ENCODE measurements at places on chromosomes 6 and 20. TPM values are rescaled to one million over a fixed set of nuclear protein-coding genes. Genes with fewer than 3 reads are reported as not detected.

GRCh38 chr6:43714311-43715055 lies 26.9 kb upstream of the MRPS18A start:
- no peaks in the 10 kb centered on the region for H3K36me3 ChIP-seq
- H3K27me3 ChIP-seq: no peaks in the 10 kb centered on the region

DNA sequence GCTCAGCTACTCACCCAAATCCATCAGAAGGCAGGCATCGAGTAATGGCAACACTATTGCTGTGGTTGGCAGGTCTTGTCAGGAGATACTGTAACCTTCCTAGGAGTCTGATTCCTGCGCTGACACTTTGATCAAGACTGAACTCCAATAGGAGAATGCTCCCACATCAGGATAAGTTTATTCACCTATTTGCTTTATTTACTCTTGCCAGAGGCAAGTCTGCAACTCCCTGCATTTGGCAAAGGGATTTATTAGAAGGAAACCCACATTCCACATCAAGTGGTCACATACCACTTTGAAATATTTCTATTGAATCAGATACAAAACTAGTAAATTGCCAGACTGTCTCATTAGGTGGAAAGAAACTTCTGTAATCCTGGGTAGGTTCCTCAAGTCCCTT lies 43.5 kb downstream of the ZFAND3 start:
- no peak for DNase-seq
- H3K27ac ChIP-seq: no peak overlapping the region
- no peaks in the 10 kb centered on the region for H3K36me3 ChIP-seq
- H3K4me1 ChIP-seq: no peaks in the 10 kb centered on the region

DNA sequence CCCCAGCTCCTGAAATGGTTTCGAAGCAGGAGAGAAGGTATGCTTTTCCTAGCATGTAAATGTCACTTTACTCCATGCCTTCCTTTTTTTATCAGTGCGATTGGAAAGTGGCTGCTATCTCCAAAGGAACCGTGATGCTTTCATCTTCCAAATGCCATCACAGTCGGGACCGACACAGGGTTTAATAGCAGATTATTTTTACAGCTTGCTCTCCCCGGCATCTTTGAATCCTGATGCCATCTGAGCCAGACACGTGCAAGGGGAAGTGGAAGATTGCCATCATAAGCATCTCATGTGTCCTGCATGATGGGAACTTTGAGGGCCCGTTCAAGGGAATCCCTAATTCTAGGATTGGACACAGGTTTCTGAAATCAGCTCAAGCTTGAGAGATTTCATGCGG lies 253.4 kb upstream of the KCNG1 start:
- H3K4me1 ChIP-seq: no peaks in the 10 kb centered on the region
- H3K4me3 ChIP-seq: no peak overlapping the region
- no peaks in the 10 kb centered on the region for H3K27me3 ChIP-seq
- DNase-seq: no peak
- H3K27ac ChIP-seq: no peak overlapping the region
- H3K36me3 ChIP-seq: no peaks in the 10 kb centered on the region

SSTR4 gene
- total RNA-seq: not detected

- H3K36me3 ChIP-seq: no peaks in the 10 kb centered on the region
- H3K27me3 ChIP-seq: no peaks in the 10 kb centered on the region
- H3K4me3 ChIP-seq: no peak overlapping the region
- DNase-seq: no peak
These were observed 29.0 kb upstream of the DSN1 start for GRCh38 chr20:36802326-36803222.

TBC1D22B gene
- total RNA-seq: 8.8 TPM

SCUBE3 gene
- total RNA-seq: under 0.01 TPM

DNA sequence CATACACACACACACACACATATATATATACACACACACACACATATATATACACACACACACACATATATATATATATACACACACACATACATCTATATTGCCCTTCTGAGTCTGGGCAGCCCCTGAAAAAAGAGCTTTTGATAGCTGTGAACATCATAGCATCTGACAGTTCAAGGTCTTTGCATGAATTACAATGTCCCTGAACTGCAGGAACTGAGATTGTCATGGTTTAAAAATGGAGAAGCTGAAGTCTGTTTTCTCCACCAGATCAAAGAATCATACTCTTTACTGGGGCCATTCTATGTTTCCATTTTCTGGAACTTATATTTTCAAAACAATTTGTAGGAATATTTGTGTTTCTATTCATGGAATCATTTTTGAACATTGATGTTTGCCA lies 189.8 kb downstream of the ZDHHC14 start:
- H3K4me1 ChIP-seq: no peaks in the 10 kb centered on the region
- no peak overlapping the region for H3K4me3 ChIP-seq
- no peaks in the 10 kb centered on the region for H3K36me3 ChIP-seq
- no peaks in the 10 kb centered on the region for H3K27me3 ChIP-seq
- H3K27ac ChIP-seq: no peak overlapping the region

DNA sequence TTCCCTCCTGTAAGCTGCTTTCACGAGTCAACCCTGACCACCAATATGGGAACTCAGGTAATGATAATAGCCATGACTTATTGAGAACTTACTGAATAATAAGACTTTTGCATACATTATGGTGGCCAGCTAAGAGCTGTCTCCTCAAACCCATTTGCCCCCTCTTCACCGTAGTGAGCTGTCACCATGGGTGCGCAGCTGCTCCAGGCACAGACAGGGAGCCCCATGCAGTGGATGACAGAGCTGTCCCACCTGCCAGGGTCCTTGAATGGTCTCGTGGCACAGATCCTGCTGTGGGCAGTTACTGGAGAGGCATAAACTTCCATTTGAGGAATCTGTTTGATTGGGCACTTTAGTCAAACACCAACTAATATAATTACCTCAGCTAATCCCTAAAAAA lies 1.9 kb downstream of the SLC22A16 start:
- H3K27me3 ChIP-seq: no peaks in the 10 kb centered on the region
- H3K4me1 ChIP-seq: no peaks in the 10 kb centered on the region
- DNase-seq: no peak
- no peak overlapping the region for H3K4me3 ChIP-seq
- H3K36me3 ChIP-seq: no peaks in the 10 kb centered on the region
- H3K27ac ChIP-seq: no peak overlapping the region

- no peaks in the 10 kb centered on the region for H3K36me3 ChIP-seq
- no peaks in the 10 kb centered on the region for H3K4me1 ChIP-seq
- DNase-seq: no peak
- H3K27me3 ChIP-seq: no peaks in the 10 kb centered on the region
- no peak overlapping the region for H3K4me3 ChIP-seq
These were observed 61.0 kb upstream of the NHSL1 start for GRCh38 chr6:138560130-138560860.

MROH8 gene
- 2.0 TPM for total RNA-seq

DNA sequence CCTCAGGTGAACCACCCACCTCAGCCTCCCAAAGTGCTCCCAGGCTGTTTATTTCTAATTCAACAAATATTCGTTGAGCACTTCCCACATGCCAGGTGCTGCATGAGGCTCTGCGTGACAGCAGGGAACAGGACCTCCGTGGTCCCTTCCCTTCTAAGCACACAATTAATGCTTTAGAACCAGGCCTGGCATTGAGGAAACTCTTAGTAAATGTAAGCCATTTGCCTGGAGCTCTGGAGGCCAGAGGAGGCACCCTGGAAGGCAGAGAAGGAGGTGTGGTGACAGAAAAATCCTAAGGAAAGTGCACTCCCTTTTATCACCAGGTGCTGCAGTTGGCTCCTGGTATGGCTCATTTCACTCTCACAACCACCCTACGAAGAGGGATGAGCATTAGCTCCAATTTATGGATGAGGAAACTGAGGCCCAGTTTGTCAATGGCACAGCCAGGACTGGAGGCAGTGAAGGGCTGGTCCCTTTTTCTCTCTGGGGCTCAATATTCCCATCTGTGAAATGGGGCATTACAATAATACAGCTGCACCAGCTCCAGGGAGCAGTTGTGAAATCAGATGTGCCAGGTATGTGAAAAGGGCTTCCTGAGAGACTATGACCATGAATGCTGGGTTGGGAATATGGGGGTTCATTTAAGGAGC lies 8.1 kb upstream of the ID1 start:
- H3K27ac ChIP-seq: peak overlapping the region; percentile 13
- no peaks in the 10 kb centered on the region for H3K4me1 ChIP-seq
- no peaks in the 10 kb centered on the region for H3K36me3 ChIP-seq
- H3K27me3 ChIP-seq: no peaks in the 10 kb centered on the region
- H3K4me3 ChIP-seq: no peak overlapping the region

GRCh38 chr6:13412639-13413465 lies 74.5 kb downstream of the GFOD1 start:
- H3K4me3 ChIP-seq: no peak overlapping the region
- H3K27me3 ChIP-seq: no peaks in the 10 kb centered on the region
- no peak for DNase-seq
- peak overlapping the region; percentile 62 for H3K27ac ChIP-seq

DNA sequence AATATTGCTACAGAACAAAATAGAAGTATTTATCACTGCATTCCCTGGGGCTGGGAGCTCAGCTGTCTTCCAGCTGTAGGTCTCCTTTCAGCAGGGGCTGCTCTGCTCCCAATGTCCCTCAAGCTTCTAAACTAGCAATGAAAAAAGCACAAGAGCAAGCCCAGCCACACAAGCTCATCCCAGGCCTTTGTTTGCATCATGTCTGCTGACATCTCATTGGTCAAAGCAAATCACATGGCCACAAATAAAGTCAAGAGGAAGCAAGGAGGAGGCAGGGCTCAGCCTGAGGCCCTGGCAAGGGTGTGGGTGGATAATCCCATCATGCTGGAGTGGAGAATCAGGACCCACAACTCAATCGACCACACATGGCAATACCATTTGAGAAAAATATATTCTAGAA lies 2.2 kb upstream of the BFSP1 start:
- no peaks in the 10 kb centered on the region for H3K36me3 ChIP-seq
- H3K4me3 ChIP-seq: no peak overlapping the region
- H3K4me1 ChIP-seq: no peaks in the 10 kb centered on the region
- no peaks in the 10 kb centered on the region for H3K27me3 ChIP-seq
- no peak for DNase-seq
